ENCODE measurements at places on chromosomes 11 and 22.

- DNase-seq: no peak
- H3K4me3 ChIP-seq: no peak overlapping the region
- no peak overlapping the region for H3K27ac ChIP-seq
- H3K4me1 ChIP-seq: no peaks in the 10 kb centered on the region
Measured at GRCh38 chr22:27241430-27242321, 559.9 kb downstream of the MN1 start.

DNA sequence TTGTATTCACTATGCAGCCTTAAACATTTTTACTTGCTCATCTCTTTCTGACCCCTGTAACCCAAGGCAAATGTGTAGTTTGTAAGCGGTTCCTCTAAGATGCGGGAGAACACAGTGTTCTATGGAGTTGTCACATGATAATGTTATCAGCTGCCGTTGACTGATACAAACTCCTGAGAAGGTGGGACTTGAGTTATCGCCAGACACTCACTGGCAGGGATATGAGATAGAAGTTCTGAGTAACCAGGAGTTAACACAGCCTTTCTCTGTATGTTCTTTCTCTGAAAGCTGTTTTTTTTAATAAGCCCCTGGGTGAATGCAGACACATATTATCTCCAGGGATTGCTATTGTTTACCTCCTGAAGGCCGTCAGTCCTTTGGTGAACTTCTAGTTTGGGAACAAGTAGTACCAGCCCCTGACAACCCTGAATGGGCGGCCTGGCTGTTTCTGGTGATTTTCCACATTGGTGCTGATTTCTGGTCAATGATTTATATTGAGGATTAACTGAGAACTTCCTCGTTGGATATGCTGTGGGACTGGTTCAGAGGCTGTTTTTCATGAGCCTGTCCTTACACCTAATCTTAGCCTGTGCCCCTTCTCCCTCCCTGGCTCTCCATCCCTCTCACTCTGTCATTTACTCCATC is 155.3 kb upstream of the RASSF10 start:
- H3K36me3 ChIP-seq: no peaks in the 10 kb centered on the region
- no peak overlapping the region for H3K4me3 ChIP-seq
- no peak for DNase-seq
- H3K4me1 ChIP-seq: no peaks in the 10 kb centered on the region

- H3K27me3 ChIP-seq: no peaks in the 10 kb centered on the region
- no peaks in the 10 kb centered on the region for H3K4me1 ChIP-seq
- DNase-seq: no peak
- H3K4me3 ChIP-seq: no peak overlapping the region
- no peaks in the 10 kb centered on the region for H3K36me3 ChIP-seq
Measured at GRCh38 chr11:93525601-93526345, 17.4 kb downstream of the SMCO4 start.

DNA sequence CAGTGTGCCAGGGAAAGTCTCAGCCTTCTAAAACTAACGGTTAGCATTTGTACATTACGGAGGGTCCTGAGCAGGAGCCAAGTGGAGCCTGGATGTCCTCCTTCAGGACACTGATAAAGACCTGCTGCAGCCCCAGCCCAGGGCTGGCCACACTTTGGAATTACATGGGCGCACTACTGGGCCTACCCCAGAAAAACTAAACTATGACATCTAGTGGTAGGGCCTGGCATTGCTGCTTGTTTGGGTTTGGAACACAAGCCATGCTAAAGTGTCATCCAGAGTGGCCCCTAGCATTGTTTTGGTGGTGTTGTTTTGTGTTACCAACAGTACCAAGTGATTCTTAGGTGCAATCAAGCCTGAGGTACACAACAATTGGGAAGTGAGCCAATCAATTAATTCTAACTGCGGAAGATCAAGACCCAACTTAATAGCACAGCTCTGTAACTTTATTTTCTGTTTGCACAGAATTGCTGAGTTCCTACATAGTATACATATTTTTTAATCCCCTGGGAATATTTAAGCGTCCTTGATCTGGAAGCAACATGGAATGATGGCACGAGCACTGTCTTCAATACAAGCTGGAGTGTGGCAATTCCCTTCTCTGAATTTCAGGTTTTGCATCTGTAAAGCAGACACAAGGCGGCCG is 340.7 kb downstream of the LARGE1 start:
- H3K36me3 ChIP-seq: no peaks in the 10 kb centered on the region
- DNase-seq: no peak
- no peaks in the 10 kb centered on the region for H3K4me1 ChIP-seq
- no peak overlapping the region for H3K4me3 ChIP-seq
- no peak overlapping the region for H3K27ac ChIP-seq

- no peak overlapping the region for H3K4me3 ChIP-seq
- H3K27me3 ChIP-seq: no peaks in the 10 kb centered on the region
- DNase-seq: no peak
- peaks cover 32% of the 10 kb centered on the region for H3K36me3 ChIP-seq
Measured at GRCh38 chr11:130882138-130882551, 34.1 kb downstream of the SNX19 start.

GRCh38 chr11:103487113-103487512 is 377.9 kb downstream of the DYNC2H1 start:
- H3K4me3 ChIP-seq: no peak overlapping the region
- H3K27ac ChIP-seq: no peak overlapping the region
- H3K4me1 ChIP-seq: no peaks in the 10 kb centered on the region
- no peak for DNase-seq
- no peaks in the 10 kb centered on the region for H3K36me3 ChIP-seq

DNA sequence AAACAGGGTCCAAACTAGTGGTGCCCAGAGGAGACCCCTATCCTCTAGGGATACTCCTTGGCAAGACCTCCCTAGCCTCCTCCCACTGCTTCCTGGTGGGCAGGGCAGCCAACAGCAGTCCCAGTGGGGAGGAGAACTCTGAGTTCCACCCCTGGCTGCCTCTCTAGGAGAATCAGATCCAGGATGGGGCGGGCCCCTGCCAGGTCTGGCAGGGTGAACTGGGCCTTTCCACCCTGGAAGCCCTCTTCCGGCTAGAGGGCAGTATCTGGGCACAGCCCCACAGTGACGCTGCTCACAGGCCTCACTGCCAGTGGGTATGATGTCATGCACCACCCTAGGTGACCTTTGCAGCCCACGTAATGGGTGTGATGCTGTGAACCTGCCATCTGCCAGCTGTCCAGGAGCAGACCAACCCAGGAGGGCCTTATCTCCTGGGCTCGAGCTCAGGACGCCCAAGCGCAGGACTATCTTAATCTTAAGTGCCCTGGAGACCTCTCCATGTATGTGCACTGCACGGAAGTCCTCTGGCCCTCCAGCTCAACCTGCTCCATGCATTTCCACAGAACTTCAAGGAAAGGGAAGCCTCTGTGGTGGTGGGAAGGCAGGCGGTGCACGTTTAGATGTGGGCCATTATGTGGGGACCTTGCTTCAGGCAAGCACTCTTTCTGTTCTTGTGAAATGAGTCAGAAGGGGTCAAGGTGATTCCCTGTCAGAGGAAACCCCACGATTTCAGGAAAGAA is 31.8 kb upstream of the FCHSD2 start:
- H3K27me3 ChIP-seq: no peaks in the 10 kb centered on the region
- no peaks in the 10 kb centered on the region for H3K4me1 ChIP-seq
- no peak for DNase-seq
- no peak overlapping the region for H3K4me3 ChIP-seq
- H3K27ac ChIP-seq: no peak overlapping the region

DNA sequence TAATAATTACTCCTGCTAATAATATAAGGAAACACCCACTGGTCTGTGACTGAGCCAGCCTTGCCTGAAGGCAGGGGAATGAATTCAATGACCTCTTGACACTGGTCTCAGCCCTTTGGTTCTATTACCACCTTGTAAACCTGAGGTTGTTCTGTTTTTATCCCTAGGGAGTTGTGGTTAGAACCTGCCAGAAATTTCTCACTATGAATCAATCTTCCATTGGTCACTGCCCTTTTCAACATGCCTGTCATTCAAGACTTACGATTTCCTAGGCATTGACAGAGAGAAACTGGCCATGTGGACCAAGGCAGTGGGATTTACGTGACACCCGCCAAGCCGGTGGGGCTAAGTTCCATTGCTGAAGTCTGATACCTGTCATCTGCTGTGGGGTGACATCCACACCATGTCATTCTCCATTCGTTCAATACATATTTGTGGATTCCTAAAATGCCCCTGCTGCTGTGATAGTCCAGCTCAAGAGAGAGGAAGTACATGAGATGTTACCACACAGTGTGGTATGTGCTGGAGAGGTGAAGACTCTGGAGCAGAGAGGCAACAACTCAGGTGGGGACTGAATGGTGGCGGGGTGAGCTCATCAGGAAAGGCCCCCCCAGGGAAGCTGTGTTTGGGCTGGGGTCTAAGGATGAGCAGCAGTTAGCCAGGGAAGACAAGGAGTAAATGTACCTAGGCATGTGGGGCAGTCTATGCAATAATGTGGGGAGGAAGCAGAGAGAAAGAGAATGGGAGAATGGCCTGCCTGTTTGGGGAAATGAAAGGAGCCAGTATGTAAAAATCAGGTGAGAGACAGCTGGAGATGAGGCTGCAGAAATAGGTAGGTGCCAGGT is 15.2 kb upstream of the EHF start:
- no peak overlapping the region for H3K27ac ChIP-seq
- no peaks in the 10 kb centered on the region for H3K36me3 ChIP-seq
- no peak overlapping the region for H3K4me3 ChIP-seq
- no peaks in the 10 kb centered on the region for H3K27me3 ChIP-seq
- DNase-seq: no peak

DNA sequence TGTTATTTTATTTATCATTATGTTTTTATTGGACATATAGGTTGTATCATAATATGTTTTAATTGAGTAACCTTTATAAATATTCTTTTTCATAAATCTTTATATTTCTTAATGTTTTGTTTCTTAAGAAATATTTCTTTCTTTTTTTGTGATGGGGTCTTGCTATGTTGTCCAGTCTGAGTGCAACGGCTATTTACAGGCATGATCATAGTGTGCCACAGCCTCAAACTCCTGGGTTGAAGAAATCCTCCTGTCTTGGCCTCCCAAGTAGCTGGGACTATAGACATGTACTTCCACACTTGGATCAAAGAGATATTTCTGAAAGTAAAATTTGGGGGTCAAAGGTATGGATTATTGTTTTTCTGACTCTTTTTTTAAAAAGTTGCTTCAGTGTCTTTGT is 53.1 kb downstream of the EHF start:
- H3K27me3 ChIP-seq: peaks cover 3% of the 10 kb centered on the region
- no peaks in the 10 kb centered on the region for H3K4me1 ChIP-seq
- H3K4me3 ChIP-seq: no peak overlapping the region
- no peaks in the 10 kb centered on the region for H3K36me3 ChIP-seq

DNA sequence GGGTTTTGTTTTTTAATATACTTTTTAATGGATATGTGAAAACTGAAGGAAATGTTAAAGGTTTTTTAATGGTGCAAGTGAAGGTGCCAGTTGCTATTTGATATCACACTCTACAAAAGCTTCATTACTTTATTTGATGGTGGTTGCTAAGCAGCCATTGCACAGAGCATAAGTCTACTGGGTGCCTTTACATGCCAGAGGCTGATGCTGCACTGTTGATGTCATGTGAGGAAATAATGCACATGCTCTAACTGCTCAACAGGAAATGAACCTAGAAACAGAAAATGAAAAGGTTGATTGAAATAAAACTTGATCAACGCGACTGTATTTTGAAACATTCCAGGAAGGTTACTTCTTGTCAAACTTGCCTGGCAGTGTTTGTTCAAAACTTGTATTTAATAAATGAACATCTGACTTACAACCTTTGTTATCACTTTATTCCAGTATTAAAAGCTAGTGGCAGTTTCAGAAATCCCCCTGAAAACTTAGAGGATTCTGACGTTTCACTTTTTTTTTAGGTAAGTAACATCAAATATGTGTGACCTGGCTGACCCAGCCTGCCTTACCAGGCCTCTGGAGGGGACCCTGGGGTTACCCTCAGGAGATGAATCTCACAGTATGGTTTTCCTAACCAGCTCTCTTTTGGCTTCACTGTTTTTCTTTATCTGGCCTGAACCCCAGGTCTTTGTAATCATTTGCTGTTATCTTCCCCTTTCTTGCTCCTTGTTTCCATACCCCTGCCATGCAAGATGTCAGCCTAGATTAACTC is 2.4 kb upstream of the ATP5MG start:
- DNase-seq: peak; percentile 43
- H3K4me3 ChIP-seq: peak overlapping the region; percentile 11
- peak overlapping the region; percentile 91 for H3K27ac ChIP-seq
- peaks cover 61% of the 10 kb centered on the region for H3K4me1 ChIP-seq
- H3K36me3 ChIP-seq: peaks cover 10% of the 10 kb centered on the region
- H3K27me3 ChIP-seq: no peaks in the 10 kb centered on the region

DNA sequence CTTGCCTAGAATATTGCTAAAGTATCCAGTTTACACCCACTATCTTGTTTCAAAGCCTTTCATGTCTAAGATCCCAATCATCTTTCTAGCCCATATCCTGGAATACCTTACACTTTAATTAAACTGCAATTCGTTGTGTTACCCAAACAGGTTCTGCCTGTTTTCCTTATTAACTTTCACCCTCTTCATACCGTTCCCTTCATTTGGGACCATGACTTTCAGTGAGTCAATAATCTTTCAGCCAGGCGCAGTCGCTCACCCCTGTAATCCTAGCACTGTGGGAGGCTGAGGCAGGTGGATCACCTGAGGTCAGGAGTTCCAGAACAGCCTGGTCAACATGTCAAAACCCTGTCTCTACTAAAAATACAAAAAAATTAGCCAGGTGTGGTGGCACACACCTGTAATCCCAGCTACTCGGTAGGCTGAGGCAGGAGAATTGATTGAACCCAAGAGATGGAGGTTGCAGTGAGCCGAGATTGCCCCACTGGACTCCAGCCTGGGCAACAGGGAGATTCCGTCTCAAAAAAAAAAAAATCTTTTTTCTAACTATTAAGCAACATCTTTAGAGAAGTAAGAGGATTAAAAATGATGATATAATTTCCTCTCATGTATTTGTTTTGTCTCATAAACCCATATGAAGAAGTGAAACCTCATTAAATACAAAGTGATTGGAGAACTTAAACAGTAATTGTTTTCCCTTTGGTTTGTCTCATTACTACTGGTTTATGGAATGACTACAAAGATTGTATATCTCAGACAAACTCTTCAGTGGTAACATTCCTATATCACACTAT is 20.7 kb downstream of the DMC1 start:
- H3K4me1 ChIP-seq: no peaks in the 10 kb centered on the region
- no peaks in the 10 kb centered on the region for H3K36me3 ChIP-seq
- H3K27ac ChIP-seq: no peak overlapping the region
- DNase-seq: no peak

DNA sequence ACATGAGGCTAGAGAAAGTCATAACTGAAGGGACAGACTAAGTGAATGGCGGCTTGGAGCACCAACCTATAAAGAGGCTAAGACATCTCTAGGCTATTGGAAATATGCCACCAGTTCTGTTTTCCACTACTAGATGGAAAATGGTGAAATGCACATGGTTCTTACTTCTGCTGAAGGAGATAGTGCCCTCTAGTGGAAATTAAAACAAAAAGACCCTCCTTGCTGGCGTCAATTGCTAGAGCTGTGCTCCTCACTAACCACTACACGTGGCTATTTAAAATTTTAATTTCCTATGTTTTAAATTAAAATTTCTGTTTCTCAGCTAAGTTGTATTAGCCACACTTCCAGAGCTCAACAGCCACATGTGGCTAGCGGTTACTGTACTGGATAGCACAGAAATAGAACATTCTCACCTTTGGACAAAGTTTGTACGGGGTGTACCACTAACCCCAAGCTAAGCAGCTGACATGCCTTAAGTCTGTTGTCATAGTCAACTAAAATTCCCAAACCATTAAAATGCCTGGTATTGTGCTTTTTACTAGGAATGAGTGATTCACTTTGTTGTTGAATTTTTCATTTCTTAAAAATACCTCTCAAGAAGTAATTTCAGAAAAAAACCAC is 34.1 kb upstream of the CALCA start:
- no peaks in the 10 kb centered on the region for H3K27me3 ChIP-seq
- no peak overlapping the region for H3K27ac ChIP-seq
- H3K4me3 ChIP-seq: no peak overlapping the region

- H3K36me3 ChIP-seq: no peaks in the 10 kb centered on the region
- no peak overlapping the region for H3K27ac ChIP-seq
- no peaks in the 10 kb centered on the region for H3K4me1 ChIP-seq
- no peaks in the 10 kb centered on the region for H3K27me3 ChIP-seq
Measured at GRCh38 chr11:22554221-22554620, 71.4 kb downstream of the FANCF start.
